C1 segment of cervical spinal cord (tissue), 14 donors: ENCODE measurements at places on chromosomes 6 and 20.

- DNase-seq, result peak; percentile 83
Measured at GRCh38 chr6:33746651-33747100, at the start of gene IP6K3. TSS of gene IP6K3 (minus strand) at chr6:33746905. CDS start at chr6:33735476, 11,429 bp downstream.

DNA sequence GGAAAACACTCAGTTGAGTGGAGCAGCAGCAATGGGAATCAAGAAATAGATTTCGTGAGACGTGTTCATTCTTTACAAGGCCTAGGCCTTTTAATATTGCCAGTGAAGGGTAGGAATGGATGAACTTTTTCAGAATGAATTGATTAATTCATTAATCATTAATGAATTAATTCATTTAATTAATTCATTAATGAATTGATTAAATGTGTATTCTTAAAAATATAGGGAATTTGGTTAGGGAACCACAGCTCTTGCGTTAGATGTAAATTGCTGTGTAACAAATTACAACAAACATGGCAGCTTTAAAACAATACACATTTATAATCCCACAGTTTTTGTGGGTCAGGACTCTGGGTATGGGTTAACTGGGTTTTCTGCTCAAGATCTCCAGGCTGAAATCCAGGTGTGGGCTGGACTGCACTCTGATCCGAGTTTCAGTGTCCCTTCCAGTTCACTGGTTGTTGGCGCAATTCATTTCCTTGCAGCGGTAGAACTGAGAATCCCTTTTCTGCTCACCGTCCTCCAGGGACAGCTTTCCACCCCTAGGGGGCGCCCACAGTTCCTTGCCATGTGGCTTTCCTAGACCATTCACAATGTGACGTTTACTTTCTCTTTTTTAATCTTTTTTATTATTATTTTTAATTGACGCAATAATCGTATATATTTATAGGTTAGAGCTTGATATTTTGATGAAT, 32.8 kb upstream of the BCAS1 start:
- peak; percentile 42 for DNase-seq

DNA sequence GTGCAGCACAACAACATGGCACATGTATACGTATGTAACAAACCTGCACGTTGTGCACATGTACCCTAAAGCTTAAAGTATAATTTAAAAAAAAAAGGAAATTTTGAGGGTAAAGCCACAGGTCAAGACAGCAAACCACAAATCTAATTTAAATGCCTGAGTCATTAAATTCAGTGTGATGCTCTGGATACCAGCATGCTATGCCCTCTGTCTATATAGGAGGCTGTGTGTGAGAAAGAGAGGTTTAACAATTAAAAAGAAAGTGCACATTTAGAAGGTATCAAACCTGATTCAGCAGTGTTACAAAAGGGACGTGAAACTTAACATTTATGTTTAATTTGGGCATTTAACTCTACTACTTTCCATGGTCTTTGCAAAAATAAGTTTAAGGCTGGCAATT, 276.3 kb downstream of the ADGRB3 start:
- no peak for DNase-seq

- DNase-seq, result no peak
Measured at GRCh38 chr6:39365281-39366074, 43.0 kb upstream of the KCNK16 start.

GRCh38 chr20:31937820-31938219, 14.0 kb downstream of the PDRG1 start:
- DNase-seq, result no peak

DNA sequence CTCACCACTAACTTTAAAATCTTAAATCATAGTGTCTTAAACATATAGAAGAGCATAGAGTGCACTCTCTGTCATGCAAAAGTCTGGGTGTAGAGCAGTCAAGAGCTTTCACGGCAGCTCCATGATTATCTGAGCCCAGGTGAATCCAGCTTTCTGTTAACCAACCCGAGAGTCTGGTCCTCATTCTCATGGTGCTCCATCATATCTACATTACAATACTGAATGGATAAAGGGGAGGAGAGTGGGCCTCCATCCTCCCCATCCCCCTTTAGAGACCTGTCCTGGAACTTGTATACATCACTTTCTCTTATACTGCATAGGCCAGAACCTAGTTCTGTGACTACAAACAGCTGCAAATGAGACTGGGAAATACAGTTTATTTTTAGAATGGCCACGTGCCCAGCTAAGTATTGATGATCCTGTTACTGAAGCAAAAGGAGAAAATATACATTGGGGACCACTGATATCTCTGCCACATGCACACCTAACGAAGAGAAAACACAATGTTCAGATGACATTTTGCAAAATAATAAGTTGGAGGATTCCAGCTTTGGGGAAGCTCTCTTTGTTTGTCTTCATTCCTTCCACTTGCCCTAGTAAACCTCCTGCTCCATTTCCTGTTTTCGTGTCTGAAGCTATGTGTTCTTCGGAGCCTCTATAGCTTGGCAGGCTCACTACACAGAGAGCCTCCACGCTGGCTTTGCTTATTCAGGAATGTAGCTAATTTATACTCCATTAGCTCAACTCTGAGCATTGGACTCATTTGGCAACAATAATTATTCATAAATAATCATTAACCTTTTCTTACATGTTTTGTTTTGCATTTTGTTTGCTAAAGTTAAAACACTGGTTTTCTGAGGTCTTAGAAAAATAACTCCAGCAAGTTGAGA, 110.1 kb downstream of the IYD start:
- DNase-seq, result no peak

DNA sequence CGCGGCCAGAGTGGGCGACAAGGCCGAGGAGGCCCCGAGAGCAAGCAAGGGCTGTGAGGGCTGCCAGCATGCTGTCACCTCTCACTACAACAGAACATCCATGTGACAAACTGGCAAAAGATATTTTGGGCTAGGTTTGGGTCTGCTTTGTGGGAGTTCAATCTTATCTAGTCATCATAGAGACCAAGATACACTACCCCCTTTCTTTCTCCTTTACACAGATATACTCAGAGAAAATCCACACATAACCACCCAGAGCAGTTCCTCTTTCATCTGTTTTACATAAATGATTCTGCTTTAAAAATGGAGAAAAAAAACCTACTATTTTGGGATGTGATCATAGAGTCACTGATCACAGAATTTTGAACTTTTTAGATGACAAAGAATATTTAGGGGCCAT, 16.8 kb downstream of the SOX4 start:
- no peak for DNase-seq

DNA sequence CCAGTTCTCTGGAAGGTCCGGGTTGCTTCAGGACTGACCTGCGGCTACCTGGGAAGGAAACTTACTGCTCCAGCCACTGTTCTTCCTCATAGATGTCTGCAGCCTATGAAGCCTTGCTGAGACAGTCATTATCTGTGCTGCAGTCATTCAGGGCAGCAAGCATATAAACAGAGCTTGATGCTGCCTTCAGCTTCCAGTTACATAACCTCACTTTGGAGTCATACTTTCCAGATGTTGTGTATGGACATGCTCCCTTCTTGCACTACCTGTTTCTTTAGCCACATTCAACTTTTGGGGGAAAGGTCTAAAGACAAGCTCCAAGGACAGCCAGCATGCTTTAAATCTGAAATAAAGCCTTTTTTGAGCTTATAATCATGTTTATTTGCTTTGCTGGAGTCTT, 98.1 kb downstream of the SLC24A3 start:
- no peak for DNase-seq

DNA sequence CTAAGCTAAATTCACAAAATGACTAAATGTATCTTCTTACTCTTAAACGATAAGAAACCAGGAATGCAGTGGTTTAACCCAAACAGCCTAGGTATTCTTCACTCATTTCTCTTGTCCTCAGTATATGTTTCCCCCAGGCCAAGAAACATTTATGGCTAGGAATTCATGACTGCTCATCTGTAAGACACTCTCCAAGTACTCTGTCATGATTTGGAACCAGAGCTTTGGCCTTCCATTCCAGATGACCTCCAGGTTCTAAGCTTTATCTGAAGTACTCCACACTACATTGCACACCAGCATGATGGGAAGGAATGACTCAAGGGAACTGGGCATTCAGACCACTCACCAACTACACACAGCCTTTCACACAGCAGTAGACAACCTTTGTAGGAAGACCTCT, 29.3 kb downstream of the NT5E start:
- no peak for DNase-seq

DNA sequence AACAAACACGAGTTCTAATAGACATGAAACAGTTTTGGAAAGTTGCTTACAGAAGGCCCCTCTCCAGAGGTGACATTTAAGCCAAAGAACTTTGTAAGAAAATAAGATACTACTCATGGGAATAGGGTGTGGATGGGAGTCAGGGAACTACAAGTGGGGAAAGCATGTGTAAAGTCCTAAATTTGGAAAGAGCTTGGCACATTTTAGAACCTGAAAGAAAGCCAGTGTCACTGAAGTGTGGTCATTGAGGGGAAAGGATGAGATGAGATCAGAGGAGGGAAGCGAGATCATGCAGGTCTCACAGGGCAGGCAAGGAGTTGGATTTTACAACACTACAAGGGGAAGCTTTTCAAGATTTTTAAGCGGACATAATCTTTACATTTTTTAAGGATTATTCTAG, 38.0 kb downstream of the VGLL2 start:
- DNase-seq, result no peak

- no peak for DNase-seq
Measured at GRCh38 chr6:132817554-132818403, 3.4 kb downstream of the RPS12 start.

DNA sequence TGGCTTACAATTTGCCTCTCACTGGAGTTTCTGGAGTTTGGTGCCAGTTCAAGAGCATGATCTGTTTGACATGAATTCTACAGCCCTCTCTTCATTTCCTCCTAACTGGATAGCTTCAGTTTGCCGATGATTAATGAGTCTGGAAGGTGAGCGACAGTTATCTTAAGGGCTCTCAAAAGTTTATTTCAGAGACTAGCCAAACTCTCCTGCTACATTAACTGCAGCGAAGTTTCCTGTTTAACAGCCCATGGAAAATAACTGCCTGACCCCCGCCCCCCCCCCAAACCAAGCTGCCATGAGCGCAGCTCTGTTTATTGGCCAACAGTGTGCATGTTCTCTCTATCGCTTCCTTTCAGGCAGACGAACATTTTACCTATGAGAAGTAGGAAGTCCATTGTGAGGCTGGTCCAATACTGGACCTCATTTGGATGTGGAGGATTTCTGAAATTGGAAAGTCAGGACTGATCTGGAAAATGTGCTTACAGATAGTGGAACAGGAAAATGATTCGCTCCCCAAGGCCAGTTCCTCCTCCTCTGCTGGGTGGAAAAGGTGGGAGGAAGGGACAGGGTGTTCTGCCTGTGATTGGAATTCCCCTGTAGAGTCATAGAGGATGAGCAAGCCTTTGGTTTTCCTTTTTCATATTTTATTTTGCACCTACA, 522.2 kb upstream of the JAG1 start:
- DNase-seq, result no peak

DNA sequence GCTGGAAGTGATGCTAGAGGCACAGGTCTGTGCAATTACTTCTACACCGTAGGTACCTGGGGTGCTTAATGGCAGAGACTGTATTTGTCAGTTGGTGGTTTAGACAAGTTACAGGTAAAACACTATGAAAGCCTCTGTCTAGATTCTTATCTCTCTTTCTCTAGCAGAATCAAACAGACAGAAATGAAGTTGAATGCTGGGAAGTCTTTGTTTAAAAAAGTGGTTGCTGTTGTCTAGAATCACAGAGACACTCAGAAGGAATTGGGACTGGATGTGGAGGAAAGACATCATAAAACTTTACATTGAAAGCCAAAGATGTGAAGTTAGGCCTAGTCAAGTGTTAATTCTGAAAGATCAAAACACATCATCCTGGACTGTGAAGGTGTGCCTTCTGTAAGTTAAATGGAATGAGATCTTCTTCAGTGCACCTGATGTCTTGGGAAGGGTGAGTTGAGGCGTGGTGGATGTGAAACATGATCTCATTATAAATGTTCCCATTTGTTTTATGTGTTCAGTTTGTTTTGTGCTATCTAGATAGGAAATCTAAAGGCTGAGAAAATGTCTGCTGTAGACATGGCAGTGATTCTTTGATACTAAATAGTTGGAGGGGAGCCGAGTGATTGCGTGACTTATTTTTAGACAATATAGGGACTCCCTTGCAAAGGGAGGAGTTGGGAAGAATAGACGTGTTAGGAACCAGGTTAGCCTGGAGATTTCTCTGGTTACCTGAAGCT, 290.2 kb downstream of the SOX4 start:
- no peak for DNase-seq

- DNase-seq, result no peak
Measured at GRCh38 chr6:154805288-154805911, 72.2 kb downstream of the SCAF8 start.

GRCh38 chr6:121520337-121521163, 85.1 kb downstream of the GJA1 start:
- no peak for DNase-seq

DNA sequence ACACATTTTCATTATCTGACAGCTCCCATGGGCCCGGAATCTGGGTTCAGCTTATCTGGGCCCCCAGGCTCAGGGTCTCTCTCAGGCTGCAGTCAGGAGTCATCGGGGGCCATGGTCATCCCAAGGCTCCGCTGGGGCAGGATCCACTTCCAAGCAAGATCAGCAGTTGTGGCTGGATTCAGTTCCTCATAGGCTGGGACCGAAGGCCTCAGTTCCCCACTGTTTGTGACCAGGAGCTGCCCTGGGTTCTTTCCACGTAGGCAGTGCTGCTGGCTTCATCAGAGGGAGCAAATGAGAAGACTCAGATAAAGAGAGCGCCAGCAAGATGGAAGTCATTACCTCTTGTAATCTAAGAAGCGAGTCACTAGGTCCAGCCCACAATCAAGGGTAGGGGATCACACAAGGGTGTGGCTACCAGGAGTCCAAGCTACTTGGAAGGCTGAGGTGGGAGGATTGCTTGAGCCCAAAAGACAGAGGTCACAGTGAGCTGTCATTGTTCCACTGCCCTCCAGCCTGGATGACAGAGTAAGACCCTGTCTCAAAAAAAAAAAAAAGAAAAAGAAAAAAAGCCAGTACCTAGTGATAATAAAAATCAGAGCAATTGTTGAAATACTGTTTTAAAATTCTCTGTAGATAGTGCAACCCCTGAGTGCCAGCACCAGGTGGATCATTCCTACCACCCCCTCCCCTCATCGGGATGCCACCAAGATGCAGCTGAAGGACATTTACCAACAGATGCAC, 162.7 kb downstream of the NFATC2 start:
- DNase-seq, result no peak
